ENCODE measurements at places on chromosomes 2 and 18. TPM values are rescaled to one million over a fixed set of nuclear protein-coding genes. Genes with fewer than 3 reads are reported as not detected.
A peak's percentile ranks its signal among the peaks of the same experiment; 100 is the strongest.

The ZBTB7C gene
- total RNA-seq: not detected

The IL1R2 gene
- total RNA-seq: 0.34 TPM

GRCh38 chr2:215324811-215325210, 13.0 kb downstream of the ATIC start:
- peaks cover 19% of the 10 kb centered on the region for H3K4me1 ChIP-seq
- H3K27me3 ChIP-seq: no peaks in the 10 kb centered on the region
- H3K36me3 ChIP-seq: peaks cover 88% of the 10 kb centered on the region
- H3K27ac ChIP-seq: peak overlapping the region; percentile 35
- no peak for DNase-seq

- no peaks in the 10 kb centered on the region for H3K4me1 ChIP-seq
- no peak overlapping the region for H3K27ac ChIP-seq
- H3K4me3 ChIP-seq: no peak overlapping the region
- no peaks in the 10 kb centered on the region for H3K27me3 ChIP-seq
Observed at GRCh38 chr18:66342577-66342976, 261.3 kb downstream of the CDH19 start.

- DNase-seq: no peak
- no peak overlapping the region for H3K4me3 ChIP-seq
- H3K27me3 ChIP-seq: no peaks in the 10 kb centered on the region
Observed at GRCh38 chr2:242063436-242063835, 193.9 kb downstream of the RTP5 start.

Data from Calu3 (cell line).